Right renal pelvis (tissue), 4 donors: ENCODE measurements at places on chromosomes 12 and 14. TPM values are rescaled to one million over a fixed set of nuclear protein-coding genes. Genes with fewer than 3 reads are reported as not detected.

DNA sequence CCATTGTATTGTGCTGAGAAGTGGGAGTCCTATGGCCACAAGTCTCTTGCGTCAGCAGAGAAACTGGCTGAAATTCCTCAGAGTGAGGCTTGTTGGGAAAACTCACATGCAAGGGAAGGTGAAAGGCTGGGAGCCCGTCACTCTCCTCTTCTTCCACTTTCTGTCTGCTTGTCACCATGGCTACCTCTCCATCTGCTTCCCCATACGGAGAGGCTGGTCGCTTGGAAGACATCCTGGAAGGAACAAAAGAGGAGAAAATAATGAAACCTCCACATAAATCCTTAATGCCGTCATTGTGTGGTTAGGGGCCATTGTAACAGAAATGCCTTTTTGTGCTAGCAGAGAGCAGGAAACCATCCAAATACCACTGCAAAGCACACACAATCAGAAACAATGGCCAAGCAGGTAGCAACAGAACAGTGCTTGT, 53.7 kb downstream of the SOX5 start:
- no peak for DNase-seq

GRCh38 chr12:32272465-32272864, 126.9 kb upstream of the FGD4 start:
- no peak for DNase-seq

DNA sequence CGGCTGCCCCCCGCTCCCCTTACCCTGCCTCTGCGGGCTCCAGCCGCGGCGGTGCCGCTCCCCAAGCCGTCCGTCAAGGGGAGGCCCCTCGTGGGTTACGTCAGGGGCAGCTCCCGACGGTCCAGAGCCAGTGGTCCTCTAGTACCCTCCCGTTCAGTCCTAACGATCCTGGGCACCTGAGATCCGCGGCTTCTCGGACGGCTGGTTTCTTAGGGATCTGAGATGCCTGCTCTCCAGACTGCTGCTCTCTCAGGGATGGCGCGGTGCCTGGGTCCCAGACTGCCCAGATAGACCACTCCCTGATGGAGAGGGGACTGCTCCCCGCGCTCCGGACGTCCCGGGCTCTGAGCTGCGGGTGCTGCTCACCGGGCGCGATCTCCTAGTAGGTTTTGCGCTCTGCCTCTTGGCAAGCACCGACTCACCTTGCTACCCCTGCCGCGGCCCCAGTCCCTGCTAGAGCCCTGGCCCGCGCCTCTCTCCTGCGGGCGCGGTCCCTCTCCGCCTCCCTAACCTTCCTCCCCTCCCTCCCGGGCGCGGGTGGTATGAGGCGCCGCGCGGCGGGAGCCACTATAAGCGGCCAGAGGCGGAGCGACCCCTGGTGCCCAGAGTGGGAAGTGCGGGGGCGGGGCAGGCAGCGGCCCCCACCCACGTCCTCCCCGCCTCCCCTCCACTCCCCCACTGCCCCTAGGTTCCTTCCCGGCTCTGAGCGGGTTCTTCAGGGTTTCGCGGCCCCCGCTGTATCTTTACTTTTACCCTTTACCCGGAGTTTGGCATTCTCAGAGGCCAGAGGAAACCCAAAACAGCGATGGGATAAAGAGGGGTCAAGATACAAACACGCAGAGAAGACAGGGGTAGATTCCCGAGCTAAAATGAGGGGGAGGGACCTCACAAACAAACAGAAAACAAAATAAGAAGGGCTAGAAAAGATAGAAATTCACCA, at the start of gene C1QL4:
Gene C1QL4 (minus strand): TSS at position 544 of the 940 bp plus-strand sequence. CDS start 711 bp downstream, outside the sequence.
- DNase-seq: no peak

Gene LMNTD1
- polyA plus RNA-seq: not detected

Gene GARIN6
- not detected for polyA plus RNA-seq

Gene FAM186B
- 1.00 TPM for polyA plus RNA-seq
